NCI-H187 treated with DMSO at 0.1 percent for 48 hours (cell line): ENCODE measurements at places on chromosomes 12 and 14.
A peak's percentile ranks its signal among the peaks of the same experiment; 100 is the strongest.

- no peak for DNase-seq
Measured at GRCh38 chr14:79395061-79395460, 816.2 kb downstream of the DIO2 start.

DNA sequence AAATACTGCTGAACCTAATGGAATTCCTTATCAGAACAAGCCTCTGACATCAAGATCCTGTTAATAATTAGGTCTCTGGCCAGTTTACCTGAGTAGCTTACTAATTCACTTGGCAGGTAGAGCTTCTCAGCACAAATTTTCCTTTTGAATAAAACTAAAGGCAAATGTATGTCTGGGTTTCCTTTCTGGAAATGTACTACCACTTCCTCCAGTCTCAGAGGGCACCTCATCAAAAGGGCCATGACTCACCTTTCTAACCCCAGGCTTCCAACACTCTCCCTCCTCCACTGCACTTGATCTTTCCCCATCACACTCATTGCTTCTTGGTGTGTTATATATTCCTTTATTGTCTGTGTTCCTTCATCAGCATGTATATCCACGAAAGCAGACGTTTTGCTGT is 90.5 kb downstream of the SLC2A13 start:
- DNase-seq: no peak

DNA sequence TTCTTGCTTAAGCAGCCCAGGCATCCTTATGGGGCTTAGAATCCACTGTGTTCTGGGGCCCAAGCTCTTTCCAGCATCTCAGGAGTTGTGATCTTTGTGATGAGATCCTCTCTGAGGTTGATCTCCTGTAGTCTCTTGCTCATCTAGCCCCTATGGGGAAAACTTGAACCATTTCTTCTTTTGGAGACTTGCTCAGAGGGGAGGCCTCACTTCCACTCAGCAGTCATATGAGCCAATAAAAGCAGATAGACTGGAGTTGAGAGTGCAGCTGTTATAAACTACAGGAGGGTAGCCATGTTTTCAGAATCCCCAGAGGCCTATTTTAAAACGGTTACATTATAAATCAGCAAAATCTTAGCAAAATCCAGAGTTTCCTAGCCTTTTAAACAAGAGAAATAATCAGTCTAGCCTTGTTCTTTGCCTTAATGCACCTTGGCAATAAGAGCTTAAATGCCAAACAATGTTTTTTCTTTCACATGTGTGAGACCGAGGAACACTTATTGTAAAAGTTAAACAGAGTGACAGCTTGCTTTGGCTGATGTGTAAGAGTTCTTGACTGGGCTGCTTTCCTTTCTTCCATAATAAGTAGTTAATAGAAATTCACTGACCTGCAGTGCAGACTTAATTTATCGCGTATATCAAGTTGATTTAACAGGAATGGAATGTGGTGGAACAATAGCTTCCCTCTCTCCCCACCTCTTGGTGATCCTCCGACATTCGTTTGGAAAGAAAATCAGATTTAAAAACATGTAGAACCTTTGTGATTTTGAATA is 168.3 kb downstream of the NEDD1 start:
- DNase-seq: no peak

GRCh38 chr14:92414690-92415445 is 91.9 kb downstream of the SLC24A4 start:
- DNase-seq: no peak

- no peak for DNase-seq
Measured at GRCh38 chr14:57831981-57832380, 33.9 kb downstream of the SLC35F4 start.

- DNase-seq: no peak
Measured at GRCh38 chr14:33279865-33280264, 341.2 kb downstream of the NPAS3 start.

GRCh38 chr12:105384916-105385535 is 54.5 kb downstream of the C12orf75 start:
- DNase-seq: no peak

GRCh38 chr12:3134526-3135135 is 57.5 kb downstream of the TSPAN9 start:
- DNase-seq: no peak

GRCh38 chr12:127675936-127676335 is 591.0 kb upstream of the TMEM132C start:
- DNase-seq: no peak

GRCh38 chr12:46442738-46443137 is 70.2 kb upstream of the SLC38A2 start:
- DNase-seq: no peak

- DNase-seq: no peak
Measured at GRCh38 chr14:98008381-98009113, 1211.4 kb downstream of the VRK1 start.

DNA sequence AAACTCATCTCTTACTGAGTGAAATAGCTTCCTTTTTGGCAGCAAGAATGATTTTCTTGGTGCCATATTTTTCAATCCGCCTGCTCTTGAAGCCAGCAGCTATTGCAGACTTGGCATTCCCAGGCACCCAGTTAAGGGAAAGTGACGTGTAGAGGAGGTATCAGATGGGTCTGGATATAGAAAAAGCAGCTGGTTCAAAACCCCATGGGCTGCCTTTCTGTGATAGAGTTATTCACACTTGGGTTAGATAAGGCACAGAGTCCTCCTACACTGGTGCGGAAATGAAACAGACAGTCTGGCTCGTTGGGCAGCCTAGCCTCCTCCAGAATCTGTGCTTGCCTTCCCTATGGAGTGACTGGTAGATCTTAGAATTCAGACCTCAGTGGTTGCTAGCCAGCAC is 62.2 kb downstream of the PTPN11 start:
- DNase-seq: no peak

DNA sequence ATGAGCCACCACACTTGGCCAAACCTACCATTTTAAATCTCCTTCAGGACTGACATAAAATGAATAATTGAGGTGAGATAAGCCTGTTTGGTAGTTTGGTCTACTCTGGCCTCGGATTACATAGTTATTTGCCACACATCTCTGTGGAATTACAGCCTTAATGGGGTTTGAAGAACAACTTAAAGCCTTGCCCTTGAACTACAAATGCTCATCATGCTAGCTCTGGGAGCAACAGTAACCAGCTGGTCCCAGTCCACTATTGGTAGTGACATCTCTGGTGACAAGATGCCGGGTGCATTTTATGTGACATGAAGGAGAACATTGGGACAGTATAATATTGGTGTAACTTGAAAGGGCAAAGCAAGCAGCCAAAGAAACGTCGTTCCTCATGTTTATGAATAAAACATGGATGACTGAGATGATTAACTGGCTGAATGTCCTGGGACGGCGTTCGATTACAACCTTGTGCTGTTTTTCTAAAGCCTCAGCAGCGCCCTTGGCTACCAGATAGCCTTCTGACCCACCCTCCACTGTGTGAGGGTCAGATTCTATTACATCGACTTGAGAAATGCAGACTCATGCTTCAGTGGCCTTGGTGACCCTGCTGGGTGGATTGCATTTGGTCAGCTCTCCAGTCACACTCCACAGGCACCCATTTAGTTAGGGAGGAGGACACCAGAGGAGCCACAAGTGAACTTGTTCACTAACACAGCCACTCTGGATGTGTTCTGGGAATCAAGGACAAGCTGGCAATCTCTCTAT is 41.5 kb downstream of the BEST3 start:
- DNase-seq: no peak

DNA sequence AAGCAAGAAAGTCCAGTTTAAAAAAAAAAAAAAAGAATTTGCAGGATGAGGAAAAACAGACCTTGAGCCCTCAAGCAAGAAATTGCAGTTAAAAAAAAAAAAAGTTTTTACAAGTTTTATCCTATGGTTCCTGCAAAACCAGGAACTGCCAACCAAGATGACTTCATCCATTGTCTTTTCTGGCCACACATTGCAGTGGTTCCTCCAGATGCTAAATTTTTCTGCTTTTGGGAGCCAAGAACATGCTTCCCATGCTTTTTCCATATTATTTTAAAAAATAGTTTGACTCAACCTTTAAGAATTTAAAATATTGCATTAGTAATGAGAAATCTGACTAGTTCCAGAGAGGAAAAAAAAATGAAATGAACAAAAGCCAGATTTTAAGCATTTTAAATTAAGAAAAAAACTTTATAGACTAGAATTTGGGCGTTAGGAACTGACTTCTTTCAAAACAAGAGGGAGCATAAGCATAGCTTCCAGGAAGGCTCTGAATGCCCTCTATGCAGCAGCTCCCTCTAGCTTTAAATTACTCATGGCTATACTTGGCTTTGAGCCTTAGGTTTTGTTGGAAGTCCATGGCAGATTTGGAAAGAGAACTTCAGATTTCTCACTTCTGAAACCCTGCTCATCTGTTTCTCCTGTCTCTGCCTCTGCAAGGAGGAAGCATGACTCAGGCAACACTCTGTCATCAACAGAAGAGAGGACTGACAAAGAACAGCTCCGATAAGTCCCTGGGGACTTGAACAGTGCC is 124.5 kb downstream of the GPR65 start:
- DNase-seq: no peak

GRCh38 chr14:68692916-68693771 is 99.7 kb downstream of the ZFP36L1 start:
- DNase-seq: no peak

GRCh38 chr12:5076761-5077160 is 33.1 kb downstream of the KCNA5 start:
- peak; percentile 42 for DNase-seq

GRCh38 chr14:87450193-87450592 is 542.8 kb downstream of the GALC start:
- DNase-seq: no peak

DNA sequence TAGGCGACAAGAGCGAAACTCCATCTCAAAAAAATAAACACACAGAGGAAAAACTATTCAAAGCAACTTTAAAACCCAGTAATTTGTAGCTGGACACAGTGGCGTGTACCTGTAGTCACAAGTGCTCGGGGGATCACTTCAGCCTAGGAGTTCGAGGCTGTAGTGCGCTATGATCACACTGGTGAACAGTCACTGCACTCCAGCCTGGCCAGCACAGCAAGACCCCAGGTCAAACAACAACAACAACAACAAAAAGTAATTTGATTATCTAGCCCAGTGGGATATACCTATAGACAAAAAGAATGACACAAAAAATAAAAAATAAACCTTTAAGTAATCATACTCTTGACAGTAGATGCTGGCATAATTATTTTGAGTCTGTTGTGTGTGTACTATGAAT is 29.3 kb downstream of the STX2 start:
- no peak for DNase-seq

DNA sequence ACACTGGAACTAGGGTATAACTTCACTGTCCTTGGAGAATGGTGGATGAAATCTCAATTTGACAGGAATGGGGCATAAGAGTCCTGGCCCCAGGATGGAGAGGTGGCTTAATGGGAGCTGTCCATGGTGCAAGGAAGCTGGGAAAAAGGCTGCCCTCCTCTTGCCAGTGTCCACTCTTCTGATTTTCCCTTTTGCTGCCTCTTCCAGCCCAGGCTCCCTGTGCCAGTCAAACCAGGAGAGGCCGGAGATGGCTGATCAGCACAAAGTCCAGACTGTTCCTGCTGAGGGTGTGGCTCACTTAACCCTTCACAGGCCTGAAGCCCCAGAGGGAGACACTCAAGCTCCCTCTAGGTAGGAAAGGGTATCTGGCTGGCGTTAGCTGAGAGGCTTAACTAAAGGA is at the start of gene MYO1A:
Gene MYO1A (minus strand): TSS at position 240 of the 400 bp plus-strand sequence. CDS start 1,806 bp downstream, outside the sequence.
- DNase-seq: no peak

- no peak for DNase-seq
Measured at GRCh38 chr12:62044450-62045135, 215.6 kb upstream of the USP15 start.

- DNase-seq: no peak
Measured at GRCh38 chr12:128792881-128793280, 30.9 kb downstream of the SLC15A4 start.

DNA sequence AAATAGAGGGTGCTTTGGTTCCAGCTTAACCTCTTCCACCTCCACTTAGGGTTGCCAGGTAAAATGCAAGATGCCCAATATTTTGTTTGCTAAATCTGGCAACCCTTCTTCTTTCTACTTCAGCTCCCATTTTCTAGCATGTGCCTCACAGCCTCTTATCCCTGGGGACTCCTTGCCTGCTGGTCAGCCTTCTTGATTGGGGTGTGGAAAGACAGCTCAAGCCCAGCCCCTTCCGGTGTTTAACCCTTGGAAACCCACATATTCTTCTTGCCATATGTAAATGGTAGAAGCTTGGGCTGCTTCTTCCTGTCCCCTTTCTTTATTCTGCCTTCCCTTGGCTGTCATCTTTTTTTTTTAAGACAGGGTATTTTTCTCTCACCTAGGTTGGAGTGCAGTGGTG is 5.7 kb downstream of the SPIC start:
- no peak for DNase-seq

- peak; percentile 49 for DNase-seq
Measured at GRCh38 chr14:91415794-91416743, 1.6 kb downstream of the CCDC88C start.

DNA sequence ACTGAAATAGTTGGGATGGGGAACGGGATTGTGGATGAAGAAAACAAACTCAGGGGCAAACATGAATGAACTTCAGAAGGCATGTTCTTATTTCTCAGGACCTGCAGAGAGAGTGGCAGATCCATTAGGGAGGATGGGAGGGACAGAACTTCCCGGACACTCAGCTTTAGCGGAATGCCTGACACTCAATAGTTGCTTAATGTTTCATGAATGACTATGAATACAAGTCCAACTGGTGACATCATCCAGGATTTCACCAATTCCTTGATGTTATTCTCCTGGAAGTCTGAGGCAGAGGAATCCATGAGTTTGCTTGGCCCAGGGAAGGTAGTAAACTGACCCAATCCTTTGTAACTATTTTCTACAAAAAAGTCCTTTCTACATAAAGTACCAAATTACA is 37.8 kb upstream of the LRRC10 start:
- DNase-seq: no peak
